Activated CD4-positive, alpha-beta T cell treated with anti-CD3 and anti-CD28 coated beads, Interleukin-2, amount 10 ng/mL, durations not matched to agents 24 days and 14 days (primary cell): ENCODE measurements at places on chromosomes 3 and 15. TPM values are rescaled to one million over a fixed set of nuclear protein-coding genes. Genes with fewer than 3 reads are reported as not detected.

Gene GNAI2
- 225 and 232 TPM in 2 replicates for total RNA-seq

Gene GHSR
- total RNA-seq: not detected in 2 replicates

DNA sequence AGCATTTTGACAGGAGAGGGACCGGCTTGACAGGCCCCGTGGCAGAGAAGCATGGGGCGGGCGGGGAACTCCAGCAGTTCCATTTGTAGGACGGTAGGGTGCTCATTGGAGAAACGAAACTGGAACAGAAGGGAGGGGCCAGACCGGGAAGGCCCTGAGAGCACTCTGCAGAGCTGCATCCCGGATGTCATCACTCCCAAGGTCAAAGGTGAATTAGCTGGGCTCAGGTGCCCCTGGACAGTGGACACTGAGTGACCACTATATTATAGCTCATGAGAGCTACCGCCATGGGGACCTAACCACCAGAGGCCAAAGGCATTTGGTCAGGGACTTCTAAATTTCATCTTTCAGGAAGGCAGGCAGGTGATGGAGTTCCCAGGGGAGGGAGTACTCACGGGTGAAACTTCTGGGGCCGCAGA is 7.3 kb downstream of the CSRNP1 start:
- peaks cover 85% of the 10 kb centered on the region for H3K36me3 ChIP-seq
- H3K27ac ChIP-seq: peak overlapping the region; percentile 100
- DNase-seq: peak; percentile 58
- H3K4me1 ChIP-seq: peaks cover 71% of the 10 kb centered on the region
- peak overlapping the region; percentile 96 for H3K4me3 ChIP-seq
- H3K27me3 ChIP-seq: no peaks in the 10 kb centered on the region

- H3K4me3 ChIP-seq: peak overlapping the region; percentile 51
- peaks cover 44% of the 10 kb centered on the region for H3K4me1 ChIP-seq
- peak overlapping the region; percentile 75 for H3K27ac ChIP-seq
- DNase-seq: peak; percentile 78
Observed at GRCh38 chr3:13002398-13003124, 70.7 kb downstream of the IQSEC1 start.

- no peaks in the 10 kb centered on the region for H3K36me3 ChIP-seq
- no peaks in the 10 kb centered on the region for H3K4me1 ChIP-seq
- no peak for DNase-seq
- H3K27ac ChIP-seq: no peak overlapping the region
- no peak overlapping the region for H3K4me3 ChIP-seq
Observed at GRCh38 chr3:3765661-3766060, 33.6 kb upstream of the LRRN1 start.
